RPMI7951 (cell line): ENCODE measurements at places on chromosomes 3 and 15. TPM values are rescaled to one million over a fixed set of nuclear protein-coding genes. Genes with fewer than 3 reads are reported as not detected.
A peak's percentile ranks its signal among the peaks of the same experiment; 100 is the strongest.

DNA sequence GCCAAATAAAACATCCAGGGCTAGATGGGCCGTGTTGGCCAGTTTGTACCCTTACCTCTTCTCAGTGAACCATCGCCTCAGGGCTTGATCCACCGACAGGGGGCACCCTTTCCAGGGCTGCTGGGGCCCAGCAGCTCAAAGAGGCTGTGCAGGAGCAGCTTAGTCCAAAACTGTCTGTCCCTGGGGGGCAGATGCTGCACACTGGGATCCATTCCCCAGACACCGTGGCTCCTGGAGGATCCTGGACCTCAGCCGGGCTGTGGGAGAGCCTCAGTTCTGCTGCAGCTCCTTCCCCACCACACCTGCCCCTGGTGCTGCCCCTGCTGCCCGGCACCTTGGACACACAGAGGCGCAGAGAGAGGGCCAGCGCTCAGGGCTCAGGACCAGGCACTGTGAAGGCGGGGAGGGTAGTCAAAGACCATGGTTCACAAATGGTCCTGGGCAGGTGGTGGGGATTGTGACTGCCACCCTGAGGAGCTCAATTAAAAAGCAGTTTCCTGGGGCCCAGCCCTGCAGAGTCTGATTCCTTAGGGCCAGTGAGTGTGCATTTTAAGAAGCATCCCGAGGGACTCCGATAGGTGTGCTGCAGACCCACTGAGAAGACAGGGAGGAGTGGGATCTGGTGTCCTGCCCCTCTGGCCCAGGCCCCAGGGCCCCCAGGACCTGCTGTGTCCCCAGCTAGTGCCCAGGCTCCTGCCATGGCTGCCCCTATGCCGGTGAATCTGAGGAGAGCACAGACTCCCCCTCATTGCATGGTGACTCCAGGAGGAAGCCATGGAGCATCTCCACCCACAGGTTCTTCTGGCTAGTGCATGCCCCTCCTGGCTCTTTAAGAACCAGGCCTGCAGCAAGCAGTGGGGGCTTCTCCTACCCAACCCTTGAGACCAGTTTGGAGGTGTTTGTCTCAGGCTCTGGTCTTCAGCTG lies 86.5 kb upstream of the PRR20G start:
- DNase-seq: peak; percentile 4

DNA sequence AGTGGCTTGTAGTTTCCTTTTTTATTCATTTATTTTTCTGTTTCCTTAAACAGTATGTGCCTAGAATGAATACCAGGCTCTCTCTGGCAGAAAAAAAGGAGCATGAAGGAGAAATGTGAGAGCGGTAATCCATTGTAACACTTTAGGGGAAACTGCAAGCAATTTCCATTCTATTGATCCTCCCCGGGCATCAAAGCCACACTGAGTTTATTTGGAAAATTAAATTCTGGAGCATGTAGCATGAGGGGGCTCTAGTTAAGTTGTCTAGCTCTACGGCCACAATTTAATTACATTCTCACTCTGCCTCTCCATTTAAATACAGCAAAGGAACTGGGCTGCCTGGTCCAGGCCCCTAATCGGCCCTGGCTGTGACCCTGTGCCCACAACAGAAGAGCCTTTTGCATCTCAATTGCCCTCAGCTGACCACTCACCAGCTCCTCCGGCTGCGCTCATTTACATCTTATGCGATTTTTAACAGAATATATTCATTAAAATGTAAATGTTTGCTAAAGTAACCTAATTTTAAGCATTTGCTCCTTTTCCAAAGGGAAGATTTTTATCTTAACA lies 72.9 kb downstream of the MEGF11 start:
- DNase-seq: no peak

- peak; percentile 27 for DNase-seq
These were observed 480.5 kb downstream of the OTOL1 start for GRCh38 chr3:161977063-161977462.

GRCh38 chr3:73827725-73828211 lies 203.0 kb upstream of the PDZRN3 start:
- DNase-seq: no peak

- DNase-seq: peak; percentile 54
These were observed 73.0 kb downstream of the HCN4 start for GRCh38 chr15:73295630-73296286.

GRCh38 chr3:119359476-119360326 lies 65.5 kb downstream of the ARHGAP31 start:
- no peak for DNase-seq

GRCh38 chr15:81261172-81261811 lies 62.6 kb downstream of the STARD5 start:
- DNase-seq: no peak

DNA sequence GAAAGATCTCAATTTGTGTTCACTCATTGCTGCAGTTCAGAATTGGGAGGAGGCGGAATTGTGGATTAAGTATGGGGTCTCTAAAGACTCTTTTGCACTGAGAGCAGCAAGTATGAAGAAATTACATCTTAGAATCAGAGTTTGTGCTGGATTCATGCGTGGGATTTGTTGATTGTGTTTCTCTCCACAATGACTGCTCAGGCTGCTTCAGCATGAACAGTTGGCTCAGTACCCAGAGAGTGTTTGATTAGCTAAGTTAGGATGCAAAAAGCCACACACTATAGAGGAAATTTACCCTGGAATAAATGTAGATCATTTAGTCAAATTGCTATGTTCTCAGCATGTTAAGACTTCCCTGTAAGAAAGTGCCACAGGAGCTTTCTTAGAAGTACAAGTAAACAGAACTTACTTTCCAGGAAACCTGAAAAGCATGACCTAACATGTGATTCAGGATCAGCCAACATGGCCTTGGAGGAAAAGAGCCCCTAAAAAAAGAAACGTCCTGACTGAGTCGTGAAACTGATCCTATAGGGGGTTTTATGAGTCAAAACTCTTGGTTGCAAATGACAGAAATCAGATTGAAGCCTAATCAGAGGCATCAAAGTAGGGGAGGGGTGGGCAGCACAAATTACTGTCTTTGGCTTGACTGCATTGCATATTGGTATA lies 32.6 kb downstream of the HHLA2 start:
- DNase-seq: no peak

DNA sequence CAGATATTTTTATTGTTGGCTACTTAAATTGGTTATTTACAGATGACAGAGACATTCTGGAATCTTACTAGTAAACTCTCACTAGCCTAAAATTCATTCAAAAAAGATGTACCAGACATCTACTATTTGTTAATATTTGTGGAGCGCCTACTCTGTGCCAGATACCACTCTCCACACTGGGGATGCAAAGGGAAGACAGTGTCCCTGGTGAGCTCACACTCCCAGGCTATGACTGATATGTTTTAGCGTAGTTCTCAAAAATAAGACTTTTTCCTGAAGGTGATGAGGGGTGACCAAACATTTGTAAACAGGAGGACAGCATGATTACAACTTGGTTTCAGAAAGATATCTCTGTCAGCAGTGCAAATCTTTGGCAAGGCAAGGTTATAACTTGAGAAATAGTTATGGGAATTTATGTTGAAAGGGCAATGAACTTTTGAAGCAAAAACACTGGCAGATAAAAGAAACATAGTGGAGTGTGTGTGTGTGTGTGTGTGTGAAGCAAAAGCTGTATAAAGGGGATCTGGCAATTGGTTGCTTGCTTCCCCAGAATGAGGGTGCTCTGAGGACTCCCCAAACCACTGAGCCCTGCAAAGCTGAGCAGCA lies 51.2 kb downstream of the HACD2 start:
- no peak for DNase-seq

DNA sequence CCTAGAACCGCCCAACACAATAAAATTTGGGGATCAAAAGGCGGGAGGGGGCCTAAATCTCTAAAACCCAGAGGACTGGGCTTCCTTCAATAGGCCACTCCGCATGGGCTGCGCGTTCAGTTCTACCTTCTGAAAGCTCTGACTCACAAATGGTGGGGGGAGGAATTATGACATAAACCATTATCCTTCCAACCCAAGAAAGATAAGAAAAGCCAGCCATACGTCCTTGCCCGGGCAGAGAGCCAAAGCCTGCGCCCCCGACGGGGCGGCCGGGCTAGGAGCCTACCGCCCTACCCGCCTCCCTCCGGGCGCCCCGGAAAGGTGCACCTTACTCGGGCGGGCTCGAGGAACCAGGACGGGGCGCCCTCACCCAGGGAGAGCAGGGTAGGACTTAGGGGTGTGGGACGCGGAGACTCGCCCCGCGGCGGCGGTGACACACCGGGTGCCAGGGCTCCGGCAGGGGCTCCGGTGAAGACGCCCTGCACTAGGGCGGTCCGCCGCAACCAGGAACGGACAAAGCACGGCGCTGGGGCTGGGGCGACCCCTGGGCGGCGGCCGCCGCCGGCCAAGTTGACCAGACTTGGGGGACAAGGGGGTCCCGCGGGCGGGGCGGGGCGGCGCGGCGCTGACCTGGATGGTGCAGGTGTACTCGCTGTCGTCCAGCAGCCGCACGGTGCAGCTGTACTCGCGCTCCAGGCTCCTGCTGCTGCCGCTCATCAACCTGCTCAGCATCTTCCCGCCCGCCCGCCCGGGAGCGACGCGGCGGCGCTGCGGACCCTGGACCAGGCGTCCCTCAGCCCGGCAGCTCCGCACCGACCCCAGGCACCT lies 534 bp downstream of the FRMD5 start:
- peak; percentile 75 for DNase-seq

DNA sequence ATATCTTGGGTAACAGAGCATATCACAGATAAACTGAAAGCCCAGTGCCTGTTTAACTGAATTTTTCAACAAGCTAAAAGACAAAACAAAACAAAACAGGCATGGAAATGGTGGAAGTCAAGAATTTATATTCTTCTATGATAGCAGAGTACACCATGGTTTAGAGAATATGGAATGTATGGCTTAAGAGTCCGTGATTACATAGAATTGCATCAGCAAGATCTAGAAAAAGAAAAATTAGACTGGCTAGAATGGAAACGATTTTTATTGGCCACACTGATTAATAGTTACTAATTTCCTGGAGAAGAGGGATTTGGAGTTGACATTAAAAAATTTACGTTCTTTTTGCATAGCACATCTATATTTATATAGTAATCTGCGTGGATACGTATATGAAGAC lies 435.2 kb upstream of the DPPA4 start:
- DNase-seq: no peak

- no peak for DNase-seq
These were observed 12.0 kb downstream of the CLASP2 start for GRCh38 chr3:33706056-33706455.

- DNase-seq: peak; percentile 96
These were observed 47.6 kb downstream of the SLMAP start for GRCh38 chr3:57803647-57804081.

DNA sequence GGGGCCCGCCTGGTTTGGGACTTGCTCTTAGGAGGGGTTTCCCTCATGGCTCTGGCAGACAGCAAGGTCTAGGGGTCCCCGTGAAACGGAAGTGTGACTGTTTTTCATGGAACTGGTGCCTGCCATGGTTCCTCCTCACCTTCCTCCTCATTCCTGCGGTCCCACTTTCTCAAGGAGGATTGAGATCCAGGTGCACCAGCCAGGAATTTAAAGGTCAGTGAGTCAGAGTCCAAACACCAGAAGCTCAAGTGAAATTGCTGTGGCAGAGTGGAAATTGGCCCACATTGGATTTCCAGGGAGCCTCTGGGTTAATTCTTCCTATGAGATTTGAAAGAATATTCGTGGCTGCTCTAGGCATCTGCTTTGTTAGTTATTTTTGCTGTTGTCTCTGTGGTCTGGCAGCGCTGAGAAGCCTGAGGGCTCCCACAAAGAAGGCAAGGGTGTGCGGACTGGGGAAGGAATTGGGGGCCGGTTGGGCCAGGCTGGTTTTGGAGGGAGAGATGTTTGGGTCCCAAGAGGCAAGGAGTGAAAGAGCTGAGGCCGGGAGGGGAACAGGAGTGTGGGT lies 60.4 kb upstream of the TNFAIP8L3 start:
- DNase-seq: no peak

- no peak for DNase-seq
These were observed 250.0 kb upstream of the VEPH1 start for GRCh38 chr3:157752956-157753786.

- no peak for DNase-seq
These were observed 130.6 kb downstream of the IMPG2 start for GRCh38 chr3:101189796-101190195.

DNA sequence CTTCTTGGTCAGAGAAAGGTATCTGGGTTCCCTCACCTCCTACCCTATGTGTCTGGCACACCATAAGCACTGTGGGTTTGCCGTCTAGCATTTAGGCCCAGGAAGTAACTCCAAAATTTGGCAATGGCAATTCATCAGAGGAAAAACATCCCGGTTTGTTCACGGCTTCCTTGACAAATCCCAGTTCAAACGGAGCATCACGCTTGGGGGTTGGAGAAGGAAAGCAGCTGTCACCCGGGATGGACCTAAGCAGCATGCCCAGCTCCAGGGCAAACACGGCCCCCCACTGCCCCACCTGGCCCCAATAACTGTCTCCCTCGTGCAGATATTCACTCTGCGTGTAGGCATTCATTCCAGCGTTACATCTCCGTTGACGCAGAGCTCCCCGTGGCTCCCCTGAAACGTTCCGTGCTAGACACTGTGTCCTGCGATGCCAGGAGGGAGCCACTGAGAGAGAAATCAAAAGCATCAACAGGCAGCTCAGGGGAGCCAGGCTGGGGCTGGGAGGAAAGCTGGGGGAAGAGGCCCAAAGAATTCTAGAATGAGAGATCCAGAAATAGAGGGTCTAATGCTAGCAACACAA lies 41.4 kb downstream of the NTRK3 start:
- DNase-seq: no peak

- no peak for DNase-seq
These were observed 45.7 kb downstream of the SYNPR start for GRCh38 chr3:63323766-63324165.

DNA sequence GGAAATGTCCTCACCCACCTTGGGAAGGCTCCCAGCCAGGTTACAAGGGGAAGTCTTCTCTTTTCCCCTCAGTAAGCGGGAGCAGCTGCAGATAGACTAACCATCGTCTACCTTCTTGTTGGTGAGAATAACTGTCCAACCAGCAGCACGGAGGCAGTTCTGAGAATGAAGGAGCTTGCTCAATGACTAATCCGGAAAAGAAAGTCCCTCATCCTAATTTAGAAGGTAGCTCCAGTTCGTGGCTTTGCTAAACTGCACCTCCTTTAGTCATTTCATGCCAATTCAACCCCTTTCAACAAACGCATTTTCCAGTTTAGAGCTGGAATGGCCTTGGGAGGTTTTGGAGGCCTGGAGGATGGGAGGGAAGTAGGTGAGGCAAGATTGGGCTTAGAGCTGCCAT lies 527.4 kb upstream of the PROK2 start:
- DNase-seq: peak; percentile 82

DNA sequence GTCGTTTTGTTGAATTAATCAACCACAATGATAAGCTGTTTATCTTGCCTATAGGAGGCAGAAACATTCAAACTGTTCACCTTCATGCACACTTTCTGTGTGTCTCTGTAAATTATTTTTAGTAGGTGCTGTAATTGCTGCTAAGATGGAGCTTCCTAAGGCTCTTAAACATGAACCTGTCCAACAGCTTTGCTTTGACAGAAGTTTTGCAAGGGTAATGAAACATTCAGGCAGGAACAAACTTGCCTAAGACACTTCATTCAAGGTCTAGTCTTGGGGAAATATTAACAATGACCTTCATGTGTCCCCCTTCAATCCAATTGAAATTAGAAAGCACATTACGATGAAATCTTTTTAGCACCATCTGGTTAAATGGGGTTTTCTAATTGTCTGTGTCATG lies 156.1 kb downstream of the DIPK2A start:
- DNase-seq: no peak

GRCh38 chr3:181722156-181722555 lies 10.4 kb downstream of the SOX2 start:
- no peak for DNase-seq

Gene CHST14
- 27.1 and 29.3 TPM in 2 replicates for total RNA-seq

Gene LRRC3B
- total RNA-seq: not detected in 2 replicates

Gene MEIS2
- 21.5 and 28.6 TPM in 2 replicates for total RNA-seq

Gene LRRC49
- 12.5 and 14.5 TPM in 2 replicates for total RNA-seq

Gene GPR62
- not detected in 2 replicates for total RNA-seq

Gene ACP3
- total RNA-seq: 0.59 and 1.7 TPM in 2 replicates

Gene RLBP1
- total RNA-seq: not detected in 2 replicates

Gene TEX55
- total RNA-seq: not detected in 2 replicates

Gene TUSC7
- total RNA-seq: not detected in 2 replicates

Gene RPL14
- total RNA-seq: 458 and 469 TPM in 2 replicates
